ENCODE measurements at places on chromosomes 5 and 9.

- no peak for DNase-seq
Measured at GRCh38 chr9:137620048-137620405, 1.2 kb downstream of the EHMT1 start.

GRCh38 chr9:6183227-6183551 lies 32.4 kb upstream of the IL33 start:
- DNase-seq, result no peak

DNA sequence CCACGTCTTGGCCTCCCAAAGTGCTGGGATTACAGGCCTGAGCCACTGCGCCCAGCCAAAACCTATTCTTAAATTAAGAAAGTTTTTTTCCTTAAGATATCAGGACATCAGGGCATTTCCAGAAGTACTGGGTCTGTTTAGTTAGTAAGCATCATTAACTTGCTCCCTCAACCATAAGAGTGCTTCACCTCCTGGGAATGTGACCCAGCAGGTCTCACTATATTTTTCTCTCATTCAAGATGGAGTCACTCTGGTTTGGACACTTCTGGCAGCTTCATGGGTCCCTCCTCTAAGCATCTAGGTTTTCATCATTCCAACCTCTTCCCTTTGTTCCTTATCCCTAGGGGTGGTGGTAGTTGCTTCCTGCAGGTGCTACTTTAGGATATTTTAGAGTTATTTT lies 10.3 kb upstream of the BRD3OS start:
- no peak for DNase-seq

DNA sequence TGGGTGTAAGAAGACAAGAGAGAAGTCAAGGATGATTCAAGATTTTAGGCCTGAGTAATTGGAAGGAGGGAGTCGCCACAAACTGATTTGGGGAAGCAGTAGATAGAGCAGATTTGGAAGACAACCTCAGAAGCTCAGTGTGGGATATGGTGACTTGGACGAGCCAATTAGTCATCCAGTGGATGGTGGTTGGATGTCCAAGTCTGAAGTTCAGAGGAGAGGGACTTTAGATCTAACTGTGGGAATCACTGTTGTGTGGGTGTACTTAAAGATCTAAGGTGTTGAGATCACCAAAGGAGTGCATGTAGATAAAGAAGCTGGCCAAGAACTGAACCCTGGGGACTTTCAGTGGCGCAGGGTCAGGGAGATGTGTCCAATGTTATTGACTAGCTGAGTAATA lies 2.2 kb downstream of the IDNK start:
- DNase-seq, result no peak

- DNase-seq, result no peak
Measured at GRCh38 chr9:110179734-110180133, 28.2 kb downstream of the C9orf152 start.

- no peak for DNase-seq
Measured at GRCh38 chr9:89464300-89464901, 33.5 kb downstream of the SEMA4D start.

- no peak for DNase-seq
Measured at GRCh38 chr5:1523480-1523792, 324 bp downstream of the LPCAT1 start.
